Ascending aorta (tissue), 2 donors: ENCODE measurements at places on chromosomes 12 and 14.

- no peak for DNase-seq
Measured at GRCh38 chr12:104443008-104443407, 13.7 kb upstream of the CHST11 start.

GRCh38 chr14:61396694-61397093, 75.3 kb downstream of the PRKCH start:
- DNase-seq, result no peak

GRCh38 chr12:22631863-22632463, 7.0 kb downstream of the ETNK1 start:
- DNase-seq, result no peak

GRCh38 chr12:109626378-109627115, 53.0 kb downstream of the MVK start:
- DNase-seq, result no peak

DNA sequence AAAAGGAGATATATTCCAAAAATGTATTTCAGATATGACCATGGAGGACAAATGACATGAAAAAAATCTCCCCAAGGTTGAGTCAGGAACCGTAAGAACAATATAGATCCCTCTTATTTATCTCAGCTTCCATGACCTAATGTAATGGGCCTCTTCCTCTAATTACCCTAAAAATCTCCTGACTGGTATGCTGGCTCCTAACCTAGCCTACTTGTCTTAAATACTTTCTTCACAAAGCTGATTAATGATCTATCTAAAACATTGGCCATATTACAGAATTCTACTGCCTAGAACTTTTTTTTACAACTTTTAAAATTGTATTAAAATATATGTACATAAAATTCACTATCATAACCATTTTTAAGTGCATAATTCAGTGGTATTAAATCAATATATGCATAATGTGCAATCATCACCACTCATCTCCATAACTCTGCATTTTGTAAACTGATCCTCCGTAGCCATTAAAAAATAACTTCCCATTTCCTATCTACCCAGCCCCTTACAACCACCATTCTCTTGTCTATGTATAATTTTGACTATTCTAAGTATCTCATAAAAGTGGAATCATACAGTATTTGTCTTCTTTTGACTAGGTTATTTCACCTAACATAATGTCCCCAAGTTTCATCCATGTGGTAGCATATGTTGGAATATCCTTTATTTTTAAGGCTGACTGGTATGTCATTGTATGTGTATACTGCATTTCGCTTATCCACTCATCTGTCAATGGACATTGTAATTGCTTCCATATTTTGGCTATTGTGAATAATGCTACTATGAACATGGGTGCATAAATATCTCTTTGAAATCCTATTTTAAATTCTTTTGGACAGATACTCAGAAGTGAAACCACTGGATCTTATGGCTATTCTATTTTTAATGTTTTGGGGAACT, 464.6 kb downstream of the ADAMTS20 start:
- no peak for DNase-seq

DNA sequence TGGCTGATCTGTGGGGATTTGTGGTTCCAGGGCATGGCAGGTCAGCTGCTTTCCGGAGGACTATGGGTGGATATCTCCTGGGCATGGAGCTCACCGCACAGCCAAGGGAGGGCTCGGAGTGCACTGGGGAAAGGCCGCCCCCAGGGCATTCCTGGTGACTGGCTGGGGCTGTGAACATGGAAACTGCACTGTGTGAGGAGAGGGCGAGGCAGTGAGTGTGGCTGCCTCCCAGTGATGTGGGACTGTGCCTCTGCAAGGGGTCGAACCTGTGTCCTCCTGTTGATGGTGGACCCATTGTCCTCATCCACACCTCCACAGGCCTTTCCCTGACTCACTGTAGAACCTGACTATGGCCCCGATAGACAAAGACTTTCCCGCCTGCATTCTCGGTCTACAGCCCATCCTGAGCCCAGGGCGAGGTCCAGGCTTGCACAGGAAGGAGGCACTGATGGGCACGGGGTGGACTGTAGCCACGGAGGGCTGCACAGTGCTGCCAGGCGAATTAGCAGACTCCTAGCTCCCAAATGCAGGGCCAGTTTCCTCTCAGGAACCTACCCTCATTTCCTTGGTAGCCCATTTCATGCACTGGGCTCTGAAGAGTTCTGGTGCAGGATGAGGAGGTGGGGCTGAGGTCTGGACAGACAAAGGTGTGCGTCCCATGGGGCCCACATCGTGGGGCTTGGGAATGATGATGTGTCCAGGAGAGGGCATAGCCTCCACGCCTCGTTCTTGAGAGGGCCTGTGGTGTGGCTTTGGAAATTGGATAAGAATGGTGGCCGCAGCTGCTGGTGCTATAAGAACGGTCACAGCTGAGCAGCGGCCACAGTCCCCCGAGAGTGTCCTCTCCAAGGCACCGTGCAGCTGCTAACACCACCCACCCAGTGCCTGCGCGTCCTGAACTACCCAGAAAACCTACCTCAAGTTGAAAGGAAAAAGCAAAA, 415.1 kb downstream of the TMEM121 start:
- DNase-seq, result no peak

- no peak for DNase-seq
Measured at GRCh38 chr12:64404470-64405256, 471 bp downstream of the XPOT start.

DNA sequence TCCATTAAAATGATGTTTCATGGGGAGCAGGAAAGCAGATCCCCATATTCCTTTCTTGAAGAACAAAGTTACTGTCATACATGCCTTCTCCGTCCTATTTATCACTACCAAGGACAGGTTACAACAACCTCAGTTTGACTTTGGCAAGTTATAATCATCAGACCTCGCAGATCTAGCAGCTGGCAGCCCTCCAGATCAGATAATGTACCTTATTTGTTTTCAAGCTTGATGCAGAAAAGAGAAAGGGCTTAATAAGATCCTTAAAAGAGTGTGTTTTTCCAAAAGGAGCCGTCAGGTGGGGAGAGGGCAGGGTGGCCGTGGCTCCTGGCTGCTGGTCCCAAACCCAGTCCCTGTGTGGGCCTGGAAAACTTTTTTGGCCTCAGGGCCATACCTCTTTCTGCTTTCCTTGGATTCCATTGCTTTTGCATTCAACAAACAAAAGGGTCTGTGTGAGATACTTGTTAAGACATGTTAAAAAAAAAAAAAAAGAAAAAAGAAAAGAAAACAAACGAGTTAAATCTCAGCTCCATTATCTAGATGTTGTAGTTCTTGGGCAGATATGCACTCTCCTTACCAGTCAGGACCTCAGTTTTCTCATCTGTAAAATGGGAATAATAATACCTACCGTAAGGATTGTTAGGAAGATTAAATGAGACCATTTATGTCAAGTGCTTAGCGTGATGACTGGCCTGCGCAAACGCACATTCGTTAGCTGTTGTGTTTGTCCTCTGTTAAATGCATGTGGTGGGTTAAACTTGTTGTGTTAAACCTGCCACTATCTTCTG, 64.6 kb downstream of the B4GALNT3 start:
- no peak for DNase-seq

- no peak for DNase-seq
Measured at GRCh38 chr12:127711108-127711507, 555.9 kb upstream of the TMEM132C start.

DNA sequence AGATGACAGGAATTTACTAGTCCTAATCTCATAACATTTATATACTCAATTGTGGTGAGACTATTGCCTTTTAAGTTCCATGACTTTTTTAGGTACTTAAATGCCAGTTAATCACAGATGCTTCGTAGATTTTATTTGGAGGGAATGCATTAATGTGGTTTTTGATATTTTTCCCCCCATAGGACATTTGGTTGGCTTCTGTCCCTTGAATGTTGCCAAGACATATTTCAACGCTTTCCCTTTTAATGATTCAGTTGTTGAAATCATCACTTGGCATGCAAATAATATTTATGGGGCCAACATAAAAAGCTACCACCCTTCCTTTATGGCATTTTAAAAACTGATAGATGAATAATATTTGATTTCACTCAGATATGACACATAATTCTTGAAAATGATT, 172.1 kb downstream of the ACSS3 start:
- DNase-seq, result no peak

DNA sequence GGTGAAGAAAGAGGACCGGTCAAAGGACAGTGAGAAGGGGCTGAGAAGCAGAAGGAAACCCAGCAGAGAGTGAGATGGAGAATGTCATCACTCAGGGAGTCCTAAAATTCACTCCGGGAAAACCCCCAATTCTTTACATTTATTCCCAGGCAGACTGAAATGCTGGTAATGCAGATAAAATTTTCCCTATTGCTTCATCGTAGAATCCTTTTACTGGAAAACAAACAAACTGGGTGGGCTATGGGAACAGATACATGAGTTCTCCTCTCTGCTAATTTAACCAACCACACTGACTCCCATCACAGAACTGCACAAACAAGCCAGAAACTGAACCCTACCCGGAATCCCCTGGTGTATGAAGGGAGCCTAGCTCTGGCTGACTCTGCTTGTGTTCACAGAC, 20.9 kb downstream of the HEBP1 start:
- DNase-seq, result no peak

DNA sequence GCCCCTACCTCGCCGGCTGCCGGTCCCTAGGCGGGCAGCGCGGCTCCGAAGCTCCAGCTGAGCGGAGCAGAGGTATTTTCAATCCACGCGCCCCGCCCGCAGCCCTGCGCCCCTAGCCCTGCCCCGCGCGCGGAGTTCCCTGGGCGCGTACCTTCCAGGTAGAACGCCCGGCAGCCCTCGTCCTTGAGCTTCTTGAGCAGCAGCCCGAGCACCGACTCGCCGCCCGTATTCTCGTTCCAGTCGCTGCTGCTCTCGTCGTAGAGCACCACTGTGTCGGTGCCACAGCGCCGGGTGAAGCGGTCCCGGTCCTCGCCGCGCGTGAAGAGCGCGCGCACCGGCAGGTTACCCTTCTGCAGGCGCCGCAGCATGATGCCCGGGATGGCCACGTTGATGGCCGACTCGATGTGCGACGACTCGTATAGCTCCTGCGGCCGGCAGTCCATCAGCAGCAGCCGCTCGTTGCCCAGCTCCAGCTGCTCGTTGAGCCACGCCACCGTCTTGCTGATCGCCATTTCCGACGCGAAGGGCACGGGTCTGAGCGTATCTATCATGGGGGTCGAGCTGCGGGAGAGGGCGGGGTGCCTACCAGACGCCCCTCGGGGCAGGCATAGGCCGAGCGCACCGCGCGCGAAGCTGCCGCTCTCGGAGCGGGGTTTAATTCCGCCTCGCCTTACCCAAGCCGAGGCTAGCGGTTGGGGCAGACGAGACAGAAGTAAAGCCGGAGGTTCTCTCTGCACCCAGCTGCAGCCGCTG, 636 bp downstream of the DUSP6 start:
- no peak for DNase-seq

DNA sequence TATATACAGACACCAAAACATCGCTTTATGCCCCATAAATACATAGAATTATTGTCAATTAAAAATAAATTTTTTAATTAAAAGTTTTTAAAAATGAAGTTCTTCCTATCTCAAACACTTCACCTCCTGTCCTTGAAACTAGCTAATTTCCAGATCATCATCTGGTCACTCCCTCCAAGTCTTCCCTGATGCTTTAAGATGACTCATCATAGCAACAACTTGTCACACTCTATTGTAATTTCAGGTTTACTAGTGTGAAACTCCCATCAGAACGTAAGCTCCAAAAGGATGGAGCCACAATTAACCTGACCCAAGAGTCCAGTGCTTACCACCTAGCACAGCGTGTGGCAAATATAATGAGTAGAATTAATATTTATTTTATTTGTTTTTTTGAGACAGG, 16.3 kb downstream of the GXYLT1 start:
- no peak for DNase-seq

GRCh38 chr12:8612629-8613028, at the start of gene AICDA:
Gene AICDA (minus strand): TSS chr12:8612859. CDS start chr12:8612767, 92 bp downstream.
- no peak for DNase-seq

- no peak for DNase-seq
Measured at GRCh38 chr12:77814386-77814785, 16.3 kb upstream of the NAV3 start.

DNA sequence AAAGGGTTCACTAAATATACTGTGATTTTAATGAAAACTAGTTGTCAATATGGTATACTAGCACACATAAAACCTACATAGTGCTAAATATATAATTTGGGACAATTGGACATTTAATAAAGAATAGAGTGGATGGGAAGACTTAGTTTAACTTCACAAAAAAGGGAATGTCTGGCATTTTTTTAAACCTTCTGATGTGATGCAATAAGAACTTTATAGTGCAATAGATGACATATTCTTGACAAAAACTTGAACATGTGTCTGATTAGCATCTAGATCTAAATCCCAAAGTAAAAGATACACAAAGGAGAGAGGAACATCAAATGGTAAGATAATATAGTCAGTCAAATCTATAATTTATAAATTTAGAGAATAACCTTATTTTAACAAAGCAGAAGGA, 488.3 kb upstream of the SYT1 start:
- no peak for DNase-seq

DNA sequence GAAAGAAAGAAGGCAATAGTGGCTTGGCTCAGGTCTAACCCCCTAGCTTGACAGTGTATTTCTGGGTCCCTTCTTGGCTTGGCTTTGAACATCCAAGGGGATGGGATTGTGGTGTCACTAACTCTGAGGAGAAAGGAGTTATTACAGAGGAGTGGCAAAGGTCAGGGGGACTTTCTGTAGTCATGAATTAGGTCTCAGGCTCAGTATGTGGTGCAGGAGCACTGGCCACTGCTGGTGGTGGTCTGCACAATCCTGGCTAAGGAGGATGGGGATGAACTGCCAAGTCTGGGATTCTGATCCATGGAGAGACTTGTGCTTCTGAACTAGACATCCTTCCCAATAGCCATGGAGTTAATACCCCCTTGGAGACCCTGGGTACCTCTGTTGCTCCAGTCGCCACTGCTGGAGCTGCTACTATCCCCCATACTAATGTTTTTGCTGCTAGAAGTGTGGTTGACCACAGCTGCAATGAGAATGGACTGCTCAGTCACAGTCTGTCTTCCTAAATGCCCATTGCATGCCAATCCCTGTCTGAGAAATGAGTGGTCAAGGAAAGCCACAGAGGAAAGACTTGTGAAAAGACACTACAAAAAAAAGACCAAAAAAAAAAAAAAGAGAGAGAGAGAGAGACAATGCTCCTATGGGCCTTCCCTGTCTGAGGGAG, 32.5 kb downstream of the KRT76 start:
- DNase-seq, result no peak

DNA sequence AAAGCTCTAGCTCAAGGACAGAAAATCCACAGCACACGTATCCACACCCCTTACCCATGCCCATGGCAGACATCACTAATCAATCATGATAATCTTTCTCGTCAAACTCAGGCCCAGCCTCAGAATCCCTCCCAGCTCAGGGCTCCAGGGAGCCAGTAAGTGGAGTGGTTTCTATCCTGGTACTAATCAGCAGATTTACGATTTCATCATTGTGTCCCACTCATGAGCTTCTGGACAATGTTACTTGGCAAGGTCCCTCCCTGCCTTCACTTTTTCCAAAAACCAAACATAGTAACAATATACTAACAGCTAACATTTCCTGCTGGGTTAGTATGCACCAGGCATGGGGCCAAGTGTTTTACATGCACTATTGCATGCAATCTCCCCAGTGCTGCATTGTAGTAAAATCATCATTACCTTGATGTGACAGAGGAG, 45.8 kb upstream of the NCOR2 start:
- no peak for DNase-seq

GRCh38 chr12:18570543-18570942, 167.3 kb downstream of the PLCZ1 start:
- DNase-seq, result no peak

GRCh38 chr14:98218218-98218617, 1053.8 kb downstream of the BCL11B start:
- no peak for DNase-seq
